ENCODE measurements at places on chromosomes 7 and 10. TPM values are rescaled to one million over a fixed set of nuclear protein-coding genes. Genes with fewer than 3 reads are reported as not detected.

DNA sequence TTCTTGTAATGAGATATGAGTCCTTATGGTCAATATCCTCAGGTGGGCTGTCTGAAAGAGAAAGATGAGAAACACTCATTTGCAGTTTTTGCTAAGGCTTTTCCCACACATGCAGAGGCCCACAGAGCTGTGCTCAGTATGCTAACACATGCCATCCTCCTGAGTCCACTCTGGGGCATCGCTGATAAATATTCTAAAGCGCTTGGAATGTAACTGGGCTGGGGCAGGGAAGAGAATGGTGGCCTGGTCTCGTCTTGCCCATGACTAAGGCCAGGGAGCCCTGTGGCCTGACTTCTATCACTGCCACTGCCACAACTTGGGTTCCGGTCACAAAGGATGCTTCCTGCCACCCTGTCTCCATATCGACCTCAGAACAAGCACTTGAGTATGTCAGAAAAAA lies 199.7 kb upstream of the FRMD4A start:
- DNase-seq, result no peak

DNA sequence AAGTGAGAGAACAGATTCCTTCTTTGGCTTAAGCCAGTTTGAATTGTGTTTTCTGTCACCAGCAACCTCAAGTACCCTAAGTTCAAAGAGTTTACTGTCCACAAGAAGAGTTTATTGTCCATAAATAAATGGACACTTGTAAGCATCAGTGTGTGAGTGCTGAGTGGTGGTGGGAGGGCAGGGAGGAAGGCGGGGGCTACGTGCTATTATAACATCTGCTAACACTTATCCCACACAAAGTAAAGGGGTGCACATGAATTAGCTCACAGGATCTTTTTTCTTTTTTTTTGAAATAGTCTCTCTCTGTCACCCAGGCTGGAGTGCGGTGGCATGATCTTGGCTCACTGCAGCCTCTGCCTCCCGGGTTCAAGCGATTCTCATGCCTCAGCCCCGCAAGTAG lies 87.2 kb downstream of the MICALL2 start:
- no peak for DNase-seq

- no peak for DNase-seq
These were observed 3.9 kb upstream of the DEPP1 start for GRCh38 chr10:44982496-44982895.

GRCh38 chr7:134892963-134893362 lies 93.3 kb upstream of the AGBL3 start:
- DNase-seq, result no peak

GRCh38 chr10:131921184-131921583 lies 20.4 kb downstream of the PPP2R2D start:
- no peak for DNase-seq

- no peak for DNase-seq
These were observed 20.8 kb downstream of the ACSM6 start for GRCh38 chr10:95214793-95215192.

GRCh38 chr10:34237898-34238455 lies 577.1 kb downstream of the PARD3 start:
- DNase-seq, result no peak

DNA sequence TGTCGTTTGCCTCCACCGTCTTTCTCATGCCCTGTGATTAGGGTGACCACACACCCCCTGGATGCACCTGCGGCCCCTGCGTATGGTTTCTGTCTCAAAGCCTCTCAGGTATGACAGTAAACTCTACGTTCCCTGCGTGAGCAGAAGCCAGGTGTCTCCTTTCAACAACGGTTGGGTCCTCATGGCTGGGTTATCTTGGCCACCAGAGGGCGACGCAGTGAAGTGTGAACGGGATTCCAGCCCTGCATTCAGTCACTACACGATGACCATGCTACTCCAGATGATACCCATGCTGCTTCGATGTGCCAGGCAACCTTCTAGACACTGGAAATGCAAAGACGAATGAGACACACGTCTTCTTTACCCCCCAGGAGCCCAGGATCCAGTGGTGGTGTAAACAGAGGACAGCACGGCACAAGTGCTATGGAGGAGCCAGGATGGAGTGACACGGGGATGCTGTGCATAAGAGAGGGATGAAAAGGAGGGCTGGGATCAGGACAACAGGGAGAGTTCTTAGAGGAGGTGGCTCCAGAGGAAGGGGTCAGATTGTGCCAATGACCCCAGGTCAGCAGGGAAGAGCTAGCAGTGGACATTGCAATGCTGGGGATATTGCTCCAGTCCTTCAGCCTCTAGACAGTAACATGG lies 228.1 kb upstream of the PFKP start:
- peak; percentile 49 for DNase-seq

DNA sequence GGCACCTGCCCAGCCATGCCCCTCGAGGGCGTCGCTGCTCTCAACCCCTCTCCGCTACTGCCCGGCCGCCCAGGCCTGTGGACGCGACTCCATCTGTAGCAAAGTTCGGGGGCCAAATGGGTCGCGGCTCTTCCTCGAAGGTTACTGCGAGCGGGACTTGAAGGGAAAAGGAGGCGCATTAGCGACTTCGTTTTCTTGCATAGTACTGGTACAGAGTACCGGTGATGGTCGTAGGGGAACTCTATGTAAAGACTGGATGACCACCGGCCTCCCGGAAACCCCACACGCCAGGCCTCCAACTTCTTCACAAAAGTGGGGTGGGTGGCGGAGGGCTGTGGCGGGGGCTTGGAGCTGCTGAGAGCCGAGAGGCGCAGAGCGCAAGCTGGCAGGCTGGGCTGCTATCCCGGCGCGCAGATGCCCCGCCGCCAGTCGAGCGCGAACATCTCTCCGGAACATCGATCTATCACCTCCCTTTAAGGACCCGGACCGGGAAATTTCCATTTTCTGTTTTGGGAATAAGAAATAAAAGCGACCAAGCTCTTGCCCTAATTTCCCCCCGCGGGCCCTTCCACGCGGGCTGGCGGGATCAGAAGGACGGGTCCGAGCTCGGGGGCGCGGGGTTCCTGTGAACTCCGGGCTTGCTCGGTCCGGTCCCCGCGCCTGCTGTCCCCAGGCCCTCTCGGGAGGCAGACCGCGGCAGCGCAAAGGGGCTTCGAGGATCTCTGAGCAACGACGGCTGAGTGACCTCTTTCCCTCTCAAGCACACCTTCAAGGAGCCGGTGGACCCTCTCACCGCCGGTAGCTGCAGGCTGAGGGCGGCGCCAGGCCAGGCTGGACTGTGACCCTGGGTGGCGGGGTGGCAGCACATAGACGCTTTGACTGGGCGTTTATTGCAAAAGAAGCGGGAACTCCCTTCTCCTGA lies 12.2 kb upstream of the FEZF1 start:
- DNase-seq, result peak; percentile 34

GRCh38 chr7:71017602-71018001 lies 114.3 kb upstream of the GALNT17 start:
- no peak for DNase-seq

DNA sequence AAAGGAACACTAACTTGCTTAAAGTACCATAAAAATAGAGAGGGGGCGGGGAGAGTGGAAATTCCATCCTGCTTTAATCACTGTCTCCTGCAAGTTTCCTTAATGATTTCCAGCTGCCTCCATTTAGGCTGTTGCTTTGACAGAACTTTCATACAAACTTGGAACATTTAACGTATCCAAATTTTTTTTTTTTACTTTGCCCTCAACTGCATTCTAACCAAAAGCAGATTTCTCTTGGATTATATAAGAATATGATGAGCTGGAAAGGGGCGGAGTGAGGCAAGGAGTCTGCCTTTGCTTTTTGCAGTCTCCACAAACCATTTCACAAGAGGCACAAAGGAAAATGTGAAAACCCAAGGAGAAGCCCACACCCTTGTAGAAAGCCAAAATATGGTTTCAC lies 46.6 kb upstream of the COL1A2 start:
- peak; percentile 61 for DNase-seq

DNA sequence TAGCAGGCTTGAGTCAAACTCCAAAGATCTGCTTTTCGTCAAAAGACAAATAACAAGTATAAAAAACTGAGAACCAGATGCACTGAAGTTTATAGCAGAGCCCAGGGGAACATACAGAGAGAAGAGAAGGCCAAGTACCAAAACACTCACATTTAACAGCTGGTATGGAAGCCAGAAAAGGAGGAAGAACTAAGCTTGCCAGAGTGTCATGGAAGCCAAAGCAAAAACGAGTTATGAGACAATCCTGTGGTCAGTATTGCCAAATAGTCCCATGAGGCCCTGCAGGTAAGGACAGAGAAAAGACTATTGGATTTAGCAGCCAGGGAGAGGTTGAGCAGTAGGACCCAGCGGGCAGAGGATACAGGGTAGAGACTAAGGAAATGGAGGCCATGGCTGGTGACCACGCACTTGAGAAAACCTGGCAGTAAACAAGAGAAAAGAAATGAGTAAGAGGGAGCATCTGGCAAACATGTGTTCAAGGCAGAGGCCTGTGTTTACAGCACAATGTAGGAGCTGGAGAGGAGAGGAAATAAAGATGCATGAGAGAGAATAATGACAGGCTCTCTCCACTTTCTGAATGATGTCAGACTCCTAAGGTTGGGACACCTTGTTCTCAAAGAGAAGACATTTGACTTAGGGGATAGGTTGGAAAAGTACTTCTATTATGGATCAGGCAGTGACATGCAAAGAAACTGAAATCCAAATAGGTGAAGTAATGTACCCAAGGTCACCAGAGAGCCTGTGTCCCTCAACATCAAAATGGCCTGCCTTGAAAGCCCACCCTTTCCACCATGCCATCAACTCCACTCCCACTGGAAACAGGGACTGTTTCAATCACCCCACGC lies 9.1 kb downstream of the CREB3L2 start:
- peak; percentile 83 for DNase-seq

DNA sequence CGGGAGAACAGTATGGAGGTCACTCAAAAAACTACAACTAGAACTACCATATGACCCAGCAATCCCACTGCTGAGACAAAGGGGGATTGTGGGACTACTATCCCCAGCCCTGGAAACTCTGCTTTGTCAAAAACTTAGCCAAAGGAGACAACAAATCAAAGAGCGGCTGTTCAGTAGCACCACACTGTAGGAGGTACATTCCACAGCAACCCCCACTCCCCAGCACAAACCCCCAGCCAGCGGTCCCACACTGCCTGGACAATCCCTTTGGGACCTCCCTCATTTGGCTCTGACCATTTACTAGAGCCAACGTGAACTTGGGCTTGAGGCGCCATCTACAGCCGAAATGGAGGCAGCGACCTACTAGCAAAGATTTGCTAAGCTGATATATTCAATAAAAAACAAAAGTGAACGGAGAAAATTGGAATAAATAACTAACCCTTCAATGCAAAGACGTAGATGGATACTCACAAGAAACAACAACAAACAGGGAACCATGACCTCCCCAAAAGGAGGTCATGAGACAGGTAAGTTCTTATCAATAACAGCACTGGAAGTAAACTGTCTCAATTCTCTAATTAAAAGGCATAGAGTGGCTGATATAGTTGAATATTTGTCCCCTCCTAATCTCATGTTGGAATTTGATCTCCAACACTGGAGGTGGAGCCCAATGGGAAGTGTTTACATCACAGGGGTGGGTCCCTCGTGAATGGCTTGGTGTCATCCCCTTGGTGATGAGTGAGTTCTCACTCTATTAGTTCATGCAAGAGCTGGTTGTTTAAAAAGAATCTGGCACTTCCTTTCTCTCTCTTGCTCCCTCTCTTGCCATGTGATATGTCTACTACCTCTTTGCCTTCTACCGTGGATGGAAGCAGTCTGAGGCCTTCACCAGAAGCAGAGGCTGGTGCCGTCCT lies 119.0 kb upstream of the KCNMA1 start:
- peak; percentile 79 for DNase-seq

The MMP21 gene
- not detected for total RNA-seq

The SHLD2 gene
- total RNA-seq, result 44.5 TPM

The MPP7 gene
- 8.4 TPM for total RNA-seq

Measured in hepatocyte (in vitro differentiated cells).